AG10803 (cell line): ENCODE measurements at places on chromosomes 3 and 15.

- peak; percentile 33 for DNase-seq
Observed at GRCh38 chr3:136473716-136474326, 223.7 kb downstream of the PCCB start.

GRCh38 chr15:70729164-70729563 lies 34.2 kb downstream of the UACA start:
- DNase-seq, result no peak

- no peak for DNase-seq
Observed at GRCh38 chr15:66783725-66784124, 81.7 kb downstream of the SMAD6 start.

DNA sequence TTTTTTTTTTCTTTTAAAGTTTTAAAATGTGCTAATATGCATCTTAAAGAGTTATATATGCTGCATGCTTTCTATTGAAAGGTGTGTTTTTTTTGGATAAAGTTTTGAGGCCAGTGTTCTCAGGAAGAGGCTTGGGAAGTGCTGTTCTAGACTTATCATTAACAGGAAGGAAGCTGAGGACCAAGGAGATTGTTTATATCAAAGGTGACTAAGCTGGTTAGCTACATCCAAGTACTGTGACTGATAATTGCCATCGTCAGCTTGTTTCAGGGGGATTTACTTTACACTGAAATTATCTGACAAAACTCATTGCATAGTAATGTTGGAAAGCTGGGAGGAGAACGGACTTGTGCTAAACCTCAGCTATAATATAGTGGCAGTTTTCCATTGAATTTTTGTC lies 36.3 kb upstream of the UTS2B start:
- DNase-seq, result no peak

DNA sequence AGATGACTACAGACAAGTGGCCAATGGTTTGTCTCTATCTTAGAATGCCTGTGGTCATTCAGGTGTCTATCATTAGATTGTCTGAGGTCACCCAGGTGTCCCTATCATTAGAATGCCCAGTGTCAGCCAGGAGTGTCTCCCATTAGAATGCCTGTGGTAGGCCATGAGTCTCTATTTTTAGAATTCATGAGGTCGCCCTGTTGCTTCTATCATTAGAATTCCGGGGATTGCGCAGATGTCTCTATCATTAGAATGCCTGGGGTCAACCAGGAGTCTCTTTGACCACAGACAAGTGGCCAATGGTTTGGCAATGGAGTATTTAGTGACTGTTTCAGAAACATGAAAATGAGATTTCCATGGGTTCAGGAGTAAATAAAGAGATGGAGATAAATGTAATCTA lies 7.6 kb downstream of the RTP2 start:
- DNase-seq, result peak; percentile 10

DNA sequence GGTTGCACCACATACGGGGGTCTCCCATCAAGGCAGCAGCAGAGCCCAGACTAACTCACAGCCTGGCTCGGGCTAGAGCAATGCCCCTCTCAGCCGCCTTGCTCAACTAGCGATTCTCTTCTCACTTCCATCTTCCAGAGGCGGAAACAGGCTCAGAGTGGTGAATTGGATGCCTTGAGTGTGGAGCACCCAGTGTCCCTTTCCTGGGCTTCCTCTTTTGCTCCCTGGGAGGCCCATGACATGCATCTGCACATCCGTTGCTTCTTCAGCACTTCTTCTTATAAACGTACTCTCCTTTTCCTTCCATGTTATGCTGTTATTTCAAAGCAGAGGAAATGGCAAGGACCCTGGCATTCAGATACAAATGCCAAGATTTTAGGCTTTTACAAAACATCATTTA lies 2.1 kb upstream of the IQSEC1 start:
- no peak for DNase-seq

DNA sequence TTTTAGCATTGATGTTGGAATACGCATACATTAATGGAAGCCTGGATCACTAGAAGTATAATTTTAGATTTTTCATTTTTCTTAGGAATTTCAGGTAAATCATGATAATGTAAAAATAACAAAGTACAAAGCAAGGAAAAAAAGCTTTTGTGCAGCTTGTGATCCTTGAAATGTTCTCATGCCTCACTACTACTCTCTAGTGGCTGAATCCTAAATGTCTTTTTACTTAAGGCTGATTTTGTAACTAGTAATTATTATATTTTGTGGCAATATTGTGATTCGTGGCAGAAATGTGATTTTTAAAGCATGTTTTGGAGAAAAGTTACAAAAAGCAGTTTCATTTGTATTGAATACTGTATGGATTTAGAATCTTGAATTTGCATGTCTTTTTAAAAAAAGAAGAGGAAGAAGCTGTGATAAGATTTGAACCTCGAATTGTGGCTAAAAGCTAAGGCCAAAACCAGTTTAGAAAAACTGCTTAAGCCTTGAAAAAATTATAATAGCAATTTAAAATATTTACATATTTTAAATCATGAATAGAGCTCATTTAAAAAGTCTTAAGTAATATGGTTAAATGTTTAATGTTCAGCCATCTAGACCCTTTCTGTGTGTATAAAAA lies 39.0 kb downstream of the U2SURP start:
- DNase-seq, result peak; percentile 45

GRCh38 chr3:69058180-69058946 lies 6.2 kb upstream of the TMF1 start:
- DNase-seq, result no peak

DNA sequence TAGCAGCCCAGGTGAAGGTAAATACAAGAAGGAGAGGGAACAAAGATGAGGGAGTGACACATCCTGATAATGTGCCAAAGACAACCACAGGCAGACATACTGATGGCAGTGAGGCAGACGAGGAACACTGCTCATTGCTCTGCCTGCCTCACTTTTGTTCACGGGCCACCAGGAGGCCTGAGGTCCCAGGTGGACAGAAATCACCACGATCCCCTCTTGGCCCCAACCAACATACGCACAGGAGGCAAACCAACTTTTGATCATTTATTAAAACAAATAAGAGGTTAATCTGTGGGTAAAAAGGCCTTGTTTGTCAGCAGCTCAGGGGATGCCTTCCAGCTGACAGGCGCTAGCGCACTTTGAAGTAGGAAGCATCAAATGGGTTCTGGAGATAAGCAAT lies 4.2 kb downstream of the ALG1L2 start:
- no peak for DNase-seq

GRCh38 chr15:90422043-90422442 lies 34.0 kb downstream of the IQGAP1 start:
- no peak for DNase-seq

GRCh38 chr15:95929232-95929846 lies 401.2 kb upstream of the NR2F2 start:
- DNase-seq, result no peak

- DNase-seq, result peak; percentile 67
Observed at GRCh38 chr15:38699633-38700230, 135.1 kb upstream of the RASGRP1 start.

GRCh38 chr3:170632780-170633179 lies 46.9 kb upstream of the SLC7A14 start:
- DNase-seq, result peak; percentile 75

DNA sequence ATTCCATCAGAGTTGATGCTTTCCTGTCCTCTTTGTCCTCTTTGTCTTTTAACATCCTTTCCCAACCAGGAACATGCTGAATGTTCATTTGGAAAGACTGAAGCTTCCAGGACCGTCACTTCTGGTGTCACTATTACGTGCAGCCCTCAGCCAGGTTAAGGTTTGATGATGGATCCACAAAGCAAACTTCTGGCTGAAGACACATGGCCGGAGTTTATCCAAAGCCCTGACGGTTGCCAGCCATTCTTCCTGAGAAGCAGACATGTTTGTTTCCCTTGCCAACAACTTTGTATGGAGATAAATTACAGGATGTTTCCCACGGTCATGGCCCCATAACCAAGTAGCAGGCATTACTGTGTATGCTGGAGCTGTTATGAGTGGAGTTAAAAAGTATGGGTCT lies 236.9 kb downstream of the THSD4 start:
- DNase-seq, result no peak

DNA sequence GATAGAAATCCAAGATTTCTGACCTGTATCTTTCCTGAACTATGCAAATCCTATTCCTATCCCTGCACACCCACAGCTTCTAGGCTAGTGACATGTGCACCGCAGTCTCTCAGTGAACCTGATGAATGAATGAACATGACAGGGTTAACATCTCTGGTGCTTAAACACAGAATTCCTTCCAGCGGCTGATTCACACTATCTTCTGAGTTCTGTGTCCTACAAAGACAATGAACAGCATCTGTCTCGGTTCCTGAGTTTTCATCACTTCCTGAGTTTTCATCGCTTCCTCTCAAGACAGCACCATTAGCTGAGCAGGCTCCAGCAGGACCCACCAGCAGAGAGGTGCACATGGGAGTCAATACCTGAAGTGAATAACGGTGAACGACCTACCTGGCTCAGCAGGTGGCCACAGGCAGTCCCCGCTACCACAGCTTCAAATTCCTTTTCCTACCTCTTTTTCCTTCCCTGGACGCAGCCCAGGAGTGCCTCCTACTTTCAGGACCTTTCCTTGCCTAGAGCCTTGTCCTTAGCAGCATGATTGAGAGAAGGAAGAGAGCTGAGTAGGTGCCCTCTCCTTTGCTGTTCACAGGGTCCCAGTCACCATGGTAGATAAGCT lies 113.5 kb downstream of the IGF2BP2 start:
- DNase-seq, result peak; percentile 51

DNA sequence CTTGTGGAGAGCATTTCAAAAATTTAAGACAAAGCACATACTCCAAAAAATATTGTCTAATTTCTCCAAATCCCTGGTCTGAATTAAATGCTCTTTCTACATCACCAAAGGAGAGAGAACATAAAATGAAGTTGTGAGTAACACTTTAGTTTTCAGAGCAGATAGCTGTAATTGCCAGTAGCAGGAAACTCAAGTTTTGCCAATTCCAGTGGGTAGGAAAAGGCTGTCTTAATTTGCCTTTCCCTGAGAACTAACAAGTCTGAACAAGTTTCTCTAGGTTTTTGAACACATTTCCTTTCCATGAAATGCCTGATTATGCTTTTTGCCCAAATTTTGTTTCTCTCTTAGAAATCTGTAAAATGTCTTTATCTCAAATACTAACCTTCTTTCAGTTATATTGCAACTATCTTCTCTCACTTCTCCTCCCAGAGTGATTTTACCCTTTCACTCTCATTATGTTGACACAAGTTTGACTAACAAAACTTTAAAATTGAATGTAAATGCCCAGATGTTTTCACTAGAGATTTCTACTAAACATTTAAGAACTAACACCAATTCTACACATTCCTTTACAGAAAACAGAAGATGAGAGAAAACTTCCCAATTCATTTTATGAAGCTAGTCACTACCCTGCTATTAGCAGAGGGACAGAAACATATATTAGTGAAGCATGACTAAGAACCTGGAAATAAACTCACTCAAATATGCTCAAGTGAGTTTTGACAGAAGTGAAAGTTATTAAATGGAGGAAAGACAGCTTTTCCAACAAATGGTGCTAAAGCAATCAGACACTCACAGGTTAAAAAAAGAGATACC lies 38.4 kb downstream of the RFX7 start:
- DNase-seq, result peak; percentile 61

DNA sequence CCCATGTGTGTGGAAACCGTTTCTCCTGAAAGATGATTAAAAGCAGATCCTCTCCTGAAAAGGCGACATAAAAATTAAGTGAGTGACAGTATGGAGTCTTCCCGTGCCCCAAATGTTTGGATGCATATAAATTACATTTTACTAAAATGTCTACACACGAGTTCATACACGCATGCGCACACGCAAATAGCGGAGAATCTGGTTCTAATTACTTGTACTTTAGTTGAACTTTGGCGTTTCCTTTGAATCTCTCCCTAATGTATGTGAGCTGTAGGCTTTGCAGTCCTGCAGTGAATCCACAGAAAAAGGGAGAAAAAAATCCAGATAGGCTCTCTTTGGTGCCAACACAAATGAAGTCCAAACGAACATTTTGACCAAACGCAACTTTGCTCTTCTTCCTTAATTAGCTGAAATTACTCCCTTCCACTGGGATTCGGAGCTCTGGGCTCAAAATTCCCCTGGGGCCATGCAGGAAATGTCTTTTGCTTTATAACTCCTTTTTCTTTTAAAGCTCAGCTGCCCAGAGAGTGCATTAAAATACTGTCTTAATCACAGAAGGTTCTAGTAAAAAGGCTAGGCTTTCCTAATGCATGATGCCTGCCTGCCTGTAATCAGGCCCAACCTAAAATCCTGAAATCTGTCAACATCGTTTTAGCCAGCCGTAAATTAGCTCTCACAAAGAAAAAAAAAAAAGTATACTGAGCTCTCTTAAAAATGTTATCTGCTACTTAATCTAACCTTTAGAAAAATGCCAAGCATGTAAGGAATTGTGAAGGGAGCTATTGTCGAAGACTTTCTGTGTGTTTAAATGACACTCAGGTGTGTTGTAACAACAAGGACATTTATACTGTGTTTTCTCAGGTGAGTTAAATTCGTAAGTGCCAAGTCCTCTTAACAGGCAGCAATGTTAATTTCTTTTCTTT lies 26.2 kb downstream of the RARB start:
- DNase-seq, result peak; percentile 69

- DNase-seq, result no peak
Observed at GRCh38 chr3:48601622-48601994, 6.5 kb upstream of the COL7A1 start.

DNA sequence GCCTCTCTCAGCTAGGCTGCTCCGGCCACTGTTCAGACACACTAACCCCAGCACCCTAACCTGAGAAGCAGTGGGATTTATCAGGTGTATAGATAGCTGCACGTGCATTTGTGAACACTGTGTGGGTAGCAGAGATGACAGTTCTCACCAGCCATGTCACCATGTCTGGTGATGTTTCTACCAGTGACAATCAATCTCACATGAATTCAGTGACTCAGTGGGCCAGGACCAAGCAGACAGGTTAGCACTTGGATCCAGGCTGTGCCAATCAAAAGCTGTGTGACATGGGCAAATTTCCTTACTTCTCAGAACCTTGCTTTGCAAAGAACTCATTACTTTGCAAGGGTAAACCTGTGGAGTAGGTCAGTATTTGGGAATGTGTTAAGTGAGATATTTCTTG lies 65.3 kb upstream of the GATM start:
- no peak for DNase-seq

- peak; percentile 96 for DNase-seq
Observed at GRCh38 chr15:67150023-67150860, 84.8 kb downstream of the SMAD3 start.

GRCh38 chr15:63056829-63057228 lies 14.3 kb downstream of the TPM1 start:
- no peak for DNase-seq

GRCh38 chr3:152038490-152038889 lies 165.0 kb downstream of the SUCNR1 start:
- no peak for DNase-seq

DNA sequence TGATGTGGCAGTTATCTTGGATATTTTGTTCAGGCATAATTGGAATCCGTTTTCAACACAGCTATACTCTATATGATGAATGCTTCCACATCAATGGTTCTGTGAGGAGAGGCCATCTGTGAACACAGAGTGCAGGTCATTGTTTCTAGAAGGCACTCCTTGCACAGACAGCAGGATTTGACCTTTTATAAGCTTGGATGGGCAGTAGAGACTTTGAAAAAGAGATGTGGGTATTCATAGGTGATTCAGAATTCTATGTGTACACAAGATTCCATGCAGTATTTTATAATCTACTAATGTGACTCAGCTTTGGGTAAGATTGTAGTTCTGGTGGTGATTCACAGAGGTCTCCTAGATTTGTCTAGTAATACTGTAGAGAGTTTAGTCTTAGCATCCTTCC lies 12.5 kb downstream of the ARPP21 start:
- no peak for DNase-seq
